ENCODE measurements at places on chromosomes 13 and 19.

DNA sequence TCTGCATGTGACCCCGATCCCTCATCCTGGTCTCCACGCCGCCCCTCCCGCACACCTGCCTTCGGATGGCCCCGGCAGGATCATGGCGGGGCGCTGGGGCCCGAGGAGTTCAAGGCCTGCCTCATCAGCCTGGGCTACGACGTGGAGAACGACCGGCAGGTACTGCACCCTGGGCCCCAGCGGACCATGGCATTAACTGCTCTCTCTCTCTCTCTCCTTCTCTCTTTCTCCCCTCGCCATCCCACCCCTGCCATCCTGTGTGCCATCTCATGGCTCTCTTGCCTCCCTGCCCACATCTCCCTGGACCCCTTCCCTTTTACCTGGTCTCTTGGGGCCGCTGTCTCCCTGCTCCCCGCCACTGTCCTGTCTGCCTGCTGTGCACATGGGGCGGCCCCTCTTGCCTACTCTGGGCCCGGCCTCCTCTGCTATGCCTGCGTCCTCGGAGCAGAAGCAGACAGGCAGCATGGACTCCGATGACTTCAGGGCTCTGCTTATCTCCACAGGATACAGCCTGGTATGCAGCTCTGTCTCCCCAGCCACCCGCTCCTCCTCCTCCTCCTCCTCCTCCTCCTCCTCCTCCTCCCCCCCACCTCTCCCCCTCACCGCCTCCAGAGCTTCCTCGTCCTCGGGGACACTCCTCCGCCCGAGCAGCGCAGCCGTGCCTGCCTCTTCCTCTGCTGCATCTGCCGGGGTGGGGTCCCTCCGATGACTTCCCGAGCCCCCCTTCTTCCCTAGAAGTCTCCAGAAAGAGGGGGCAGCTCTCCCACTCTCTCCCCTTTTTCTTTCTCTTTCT lies 16.2 kb downstream of the CAPN12 start:
- peak; percentile 92 for DNase-seq

GRCh38 chr13:82439159-82439904 lies 1442.9 kb downstream of the SLITRK1 start:
- DNase-seq: no peak

- no peak for DNase-seq
Observed at GRCh38 chr13:112869202-112870050, 99.6 kb upstream of the MCF2L start.

DNA sequence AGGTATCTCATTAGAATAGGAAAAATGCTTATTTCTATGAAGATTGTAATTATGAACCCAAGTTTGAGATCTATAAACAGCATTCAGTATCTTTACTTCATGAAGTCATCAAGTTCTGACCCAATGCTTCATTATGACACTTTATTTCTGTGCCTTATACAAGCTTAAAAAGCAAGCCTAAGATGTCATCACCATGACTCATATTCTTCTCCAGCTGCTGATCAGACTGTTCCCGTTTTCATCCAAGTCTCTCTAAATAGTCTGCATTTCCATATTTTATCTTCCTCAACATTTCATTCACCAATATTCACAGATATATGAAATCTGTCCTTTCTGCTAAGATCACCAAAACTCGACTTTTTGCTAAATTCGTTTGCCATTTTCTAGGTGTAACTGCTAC lies 1247.2 kb upstream of the PRR20A start:
- no peak for DNase-seq

DNA sequence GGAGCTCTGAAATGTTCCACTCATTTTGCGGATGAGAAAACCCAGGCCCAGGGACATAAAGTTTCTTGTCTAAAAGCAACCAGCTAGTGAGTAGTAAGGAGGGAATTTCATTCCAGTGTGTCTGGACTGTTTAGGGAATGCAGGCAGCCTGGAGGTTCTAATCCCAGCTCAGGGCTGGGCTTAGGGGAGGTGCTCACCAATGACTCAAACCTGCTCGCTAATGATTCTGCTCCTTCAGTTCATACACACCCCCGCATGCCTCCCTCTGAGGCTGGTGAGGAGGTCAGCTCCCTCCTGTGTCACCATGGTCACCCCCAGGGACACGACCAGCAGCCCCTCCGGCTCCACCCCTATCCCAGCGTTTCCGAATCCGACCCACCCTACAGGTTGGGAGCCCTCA lies 34.6 kb downstream of the CYP4F2 start:
- no peak for DNase-seq

DNA sequence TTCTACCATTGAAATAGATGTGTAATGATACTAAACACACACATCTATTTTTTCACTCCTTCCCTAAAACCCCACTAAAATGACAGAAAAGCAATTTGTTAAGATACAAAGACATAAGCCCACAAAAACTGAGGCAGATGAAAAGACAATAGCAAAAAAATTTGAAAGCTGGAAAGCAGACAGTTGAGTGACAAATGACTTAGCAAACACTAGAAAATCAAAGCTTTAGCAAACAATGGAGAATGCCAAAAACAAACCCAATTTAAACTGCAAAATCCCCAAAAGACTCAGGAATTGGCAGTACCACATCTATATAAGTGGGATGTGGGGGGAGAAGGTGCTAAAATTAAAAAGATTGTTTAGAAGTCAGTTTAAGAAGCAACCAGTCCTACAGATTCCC lies 9.5 kb downstream of the TSC22D1 start:
- no peak for DNase-seq

DNA sequence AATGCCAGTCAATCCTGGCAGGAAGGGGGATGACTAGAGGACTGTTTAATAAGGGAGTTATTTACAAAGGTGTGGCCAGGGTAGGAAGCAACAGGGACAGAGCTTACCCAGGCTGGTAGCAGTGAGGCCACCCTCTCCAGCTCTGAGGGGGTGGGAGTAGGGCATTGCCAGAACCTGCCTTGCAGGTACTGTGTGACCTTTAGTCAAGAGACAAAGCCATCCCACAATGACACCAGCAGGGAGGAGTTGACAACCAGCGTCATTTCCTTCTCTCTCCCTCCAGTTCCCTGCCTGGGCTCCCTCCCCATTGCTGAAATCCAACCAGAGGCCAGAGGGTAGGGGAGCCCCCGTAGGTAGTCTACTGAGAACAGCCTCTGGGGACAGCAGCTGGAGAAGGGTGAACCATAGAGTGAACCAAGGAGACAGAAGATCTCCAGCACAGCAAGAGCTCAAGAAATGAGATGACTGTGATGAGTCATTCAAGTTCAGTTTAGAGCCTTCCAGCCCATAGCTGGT lies 33.3 kb upstream of the SPATA13 start:
- DNase-seq: no peak

GRCh38 chr13:22915442-22916082 lies 265.2 kb upstream of the SGCG start:
- DNase-seq: peak; percentile 68

- peak; percentile 26 for DNase-seq
Observed at GRCh38 chr13:111251646-111252445, 68.6 kb upstream of the TEX29 start.

DNA sequence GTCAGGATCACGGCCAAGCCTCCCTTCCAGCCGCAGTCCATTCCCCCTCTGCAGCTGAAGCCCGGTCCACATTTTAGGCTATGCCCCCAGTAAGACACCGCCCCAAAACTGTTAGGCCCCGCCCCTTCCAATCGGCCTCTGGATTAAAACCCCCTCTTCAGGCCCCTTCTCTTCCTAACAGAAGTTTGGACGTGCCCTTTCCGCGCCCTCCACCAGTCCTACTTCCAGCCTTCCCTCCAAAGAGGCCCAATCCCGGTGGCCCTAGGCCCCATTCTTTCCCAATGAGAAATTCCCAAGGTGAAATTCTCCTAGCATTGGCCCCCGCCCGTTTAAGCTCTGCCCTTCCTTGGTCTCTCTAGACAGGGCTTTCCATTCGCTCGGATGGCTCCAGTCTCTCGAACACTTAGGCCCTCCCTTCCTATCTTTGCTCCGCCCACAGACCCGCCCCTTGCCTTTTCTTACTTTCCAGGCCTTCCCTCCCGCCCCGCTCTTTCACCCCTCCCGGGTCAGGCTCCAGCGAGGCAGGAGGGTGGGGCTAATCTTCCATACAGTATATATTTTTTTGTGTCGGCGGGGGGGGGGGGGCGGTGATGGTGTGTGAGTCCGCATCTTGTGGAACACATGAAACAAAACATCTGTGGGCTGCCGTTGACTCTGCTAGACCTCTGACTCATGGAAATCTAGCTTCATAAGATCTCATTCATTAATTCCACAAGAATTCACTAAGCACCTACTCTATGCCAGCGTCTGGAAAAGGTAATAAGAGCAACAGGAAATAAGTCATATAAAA lies 13.6 kb downstream of the LTBP4 start:
- DNase-seq: peak; percentile 96

DNA sequence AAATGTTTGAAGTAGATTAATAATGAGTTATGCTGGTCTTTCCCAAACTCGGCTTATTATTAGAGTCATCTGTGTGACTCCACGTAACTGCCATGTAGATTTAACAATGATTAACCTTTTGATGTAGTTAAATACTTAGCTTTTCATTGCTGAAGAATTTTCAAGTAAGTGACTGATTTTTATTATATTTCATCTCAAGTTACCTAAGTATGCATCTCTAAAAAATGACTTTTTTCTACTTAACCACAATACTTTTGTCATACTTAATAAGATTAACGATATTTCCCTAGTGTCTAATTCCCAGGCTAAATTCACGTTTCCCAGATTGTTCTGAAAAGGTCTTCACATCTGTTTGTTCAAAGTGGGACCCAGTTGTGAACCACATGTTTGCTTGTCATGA lies 17.8 kb downstream of the BIVM start:
- DNase-seq: no peak

- DNase-seq: no peak
Observed at GRCh38 chr19:56969759-56970178, 129.2 kb upstream of the PEG3 start.

DNA sequence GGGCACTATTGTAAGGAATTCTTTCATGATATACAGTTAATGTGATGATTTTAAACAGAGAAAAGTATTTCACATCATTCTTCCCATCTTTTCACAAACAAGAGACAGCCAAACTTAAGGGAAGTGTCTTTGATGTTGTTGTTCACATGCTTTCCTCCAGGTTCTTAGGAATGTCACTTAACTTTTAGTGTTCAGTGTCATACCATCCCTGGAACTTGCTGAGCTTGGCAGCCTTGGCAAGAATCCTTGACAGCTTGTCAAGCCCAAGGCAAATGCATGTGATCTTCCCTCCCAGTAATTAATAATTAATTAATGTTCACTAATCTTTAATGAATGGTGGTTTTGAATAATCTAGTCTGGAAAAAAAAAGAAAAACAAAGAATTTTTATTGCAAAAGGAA lies 727.9 kb upstream of the PRR20A start:
- DNase-seq: no peak

GRCh38 chr13:40812724-40813445 lies 23.5 kb downstream of the SLC25A15 start:
- DNase-seq: peak; percentile 8

DNA sequence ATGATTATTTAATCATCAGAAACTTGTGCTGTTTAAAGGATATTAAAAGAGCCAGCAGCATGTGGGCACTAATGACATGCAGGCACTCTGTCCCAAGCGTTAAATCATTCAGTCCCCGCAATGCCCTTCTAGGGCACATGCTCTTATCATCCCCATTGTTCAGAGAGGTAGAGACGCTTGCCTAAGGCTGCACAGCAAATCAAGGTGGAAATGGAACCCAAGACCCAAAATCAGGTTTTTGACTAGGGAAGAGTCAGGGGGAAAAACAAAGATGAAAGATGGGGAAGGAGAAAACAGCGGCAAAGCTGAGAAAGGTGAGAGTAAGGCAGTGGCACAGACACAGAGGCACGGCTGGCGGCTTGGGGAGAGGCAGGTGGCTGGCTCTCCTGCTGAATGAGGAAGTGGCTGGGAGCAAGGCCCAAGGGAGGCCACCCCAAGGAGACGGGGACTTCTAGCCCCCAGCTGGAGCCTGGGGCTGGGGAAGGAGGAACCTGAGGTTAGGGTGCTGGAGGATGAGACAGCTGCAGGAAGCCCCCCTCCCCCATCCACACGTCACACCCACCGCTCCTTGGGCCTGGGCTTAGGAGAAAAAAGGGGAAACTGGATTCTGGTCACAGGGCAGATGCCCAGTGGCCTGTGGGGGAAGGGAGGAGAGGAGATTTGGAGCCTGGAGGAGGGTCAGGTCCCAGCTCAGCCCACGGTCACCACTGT lies 1.0 kb upstream of the TYROBP start:
- no peak for DNase-seq

DNA sequence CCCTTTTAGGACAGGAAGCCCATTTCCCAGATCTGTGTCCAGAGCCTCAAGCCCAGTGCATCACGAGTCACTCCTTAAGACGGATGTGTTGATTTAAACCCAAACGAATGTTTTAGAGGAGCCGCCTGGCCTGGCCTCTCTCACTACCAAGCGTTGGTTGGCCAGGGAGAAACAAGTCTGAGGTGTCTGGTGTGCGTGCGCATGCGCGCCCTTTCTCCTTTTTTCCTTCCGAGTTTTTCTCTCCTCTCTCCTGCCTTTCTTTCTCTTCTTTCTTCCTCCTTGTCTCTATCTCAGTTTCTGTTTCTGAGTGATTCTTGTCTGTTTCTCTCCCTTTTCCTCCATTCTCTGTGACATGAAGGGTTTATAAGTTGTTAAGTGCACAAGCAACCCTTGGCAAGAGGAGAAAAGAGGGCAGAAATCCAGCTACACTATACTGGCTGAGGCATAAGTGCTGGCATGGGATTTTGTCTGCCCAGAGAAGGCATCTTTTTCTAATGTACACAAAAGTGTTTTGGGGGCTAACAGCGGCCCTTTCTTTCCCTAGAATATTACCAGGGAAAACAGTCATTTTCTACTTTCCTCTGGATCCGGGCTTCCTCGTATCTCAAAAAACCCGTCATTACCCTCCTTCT lies 170.5 kb downstream of the DNAJC15 start:
- DNase-seq: no peak

GRCh38 chr13:44306371-44307192 lies 67.0 kb upstream of the SERP2 start:
- DNase-seq: peak; percentile 22

DNA sequence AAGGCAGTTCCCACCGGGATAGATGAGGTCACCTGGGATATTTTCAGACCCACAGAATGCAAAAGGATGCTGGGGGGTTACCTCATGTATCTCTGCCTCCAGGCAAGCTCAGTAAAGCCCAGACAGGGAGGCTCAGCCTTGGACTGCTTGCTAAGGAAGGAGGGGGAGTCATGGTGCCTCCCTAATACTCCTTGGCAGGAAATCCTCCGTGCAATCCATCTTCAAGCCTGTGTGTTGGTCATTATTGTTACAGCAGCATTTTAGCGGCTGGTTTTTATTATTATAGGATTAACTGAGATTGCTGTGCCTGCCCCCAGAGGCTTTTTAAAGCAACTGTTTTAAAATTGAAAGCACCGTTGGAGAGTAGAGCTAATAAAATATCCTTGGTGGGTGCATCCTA lies 188.5 kb upstream of the UBL3 start:
- peak; percentile 41 for DNase-seq

DNA sequence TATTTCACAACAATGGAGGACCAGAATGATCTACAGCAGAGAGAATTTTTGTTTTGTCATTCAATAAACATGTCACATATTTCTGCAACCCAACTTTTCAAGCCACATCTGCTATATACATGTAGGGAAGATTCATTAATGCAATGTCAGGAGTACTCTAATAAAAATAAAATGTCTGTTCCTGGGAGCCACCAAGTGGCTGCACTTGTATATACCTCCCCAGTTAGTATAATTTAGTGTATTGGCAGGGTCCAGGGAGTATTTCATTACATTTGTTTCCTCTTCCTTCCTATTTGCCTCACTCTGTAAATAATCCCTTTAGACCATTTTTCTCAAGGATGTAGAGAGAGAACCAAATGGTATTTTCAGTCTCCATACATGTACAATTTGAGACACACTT lies 1169.0 kb downstream of the DIAPH3 start:
- no peak for DNase-seq

GRCh38 chr13:46392967-46393366 lies 5.9 kb upstream of the RUBCNL start:
- DNase-seq: no peak
